ENCODE measurements at places on chromosomes 1 and 21.

GRCh38 chr1:35190784-35191183 lies 2.2 kb downstream of the SFPQ start:
- DNase-seq, result no peak

DNA sequence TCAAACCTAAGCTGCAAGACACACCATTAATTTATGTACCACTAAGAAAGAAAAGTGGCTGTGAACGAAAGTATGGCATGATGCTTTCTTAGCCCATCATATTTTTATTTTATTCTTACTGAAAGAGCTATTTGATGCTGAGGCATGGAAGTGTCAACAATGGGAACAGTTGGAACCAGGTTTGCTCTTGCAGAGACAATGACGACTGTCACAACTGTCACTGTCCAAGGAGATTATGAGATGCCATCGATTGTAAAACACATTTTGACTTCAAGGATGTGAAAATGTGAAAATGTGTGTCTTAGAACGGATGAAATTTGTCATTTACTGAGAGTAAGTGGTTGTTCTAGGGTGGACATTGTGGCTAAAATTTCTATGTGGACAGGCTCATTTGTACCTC lies 2.8 kb upstream of the ACTL8 start:
- no peak for DNase-seq

DNA sequence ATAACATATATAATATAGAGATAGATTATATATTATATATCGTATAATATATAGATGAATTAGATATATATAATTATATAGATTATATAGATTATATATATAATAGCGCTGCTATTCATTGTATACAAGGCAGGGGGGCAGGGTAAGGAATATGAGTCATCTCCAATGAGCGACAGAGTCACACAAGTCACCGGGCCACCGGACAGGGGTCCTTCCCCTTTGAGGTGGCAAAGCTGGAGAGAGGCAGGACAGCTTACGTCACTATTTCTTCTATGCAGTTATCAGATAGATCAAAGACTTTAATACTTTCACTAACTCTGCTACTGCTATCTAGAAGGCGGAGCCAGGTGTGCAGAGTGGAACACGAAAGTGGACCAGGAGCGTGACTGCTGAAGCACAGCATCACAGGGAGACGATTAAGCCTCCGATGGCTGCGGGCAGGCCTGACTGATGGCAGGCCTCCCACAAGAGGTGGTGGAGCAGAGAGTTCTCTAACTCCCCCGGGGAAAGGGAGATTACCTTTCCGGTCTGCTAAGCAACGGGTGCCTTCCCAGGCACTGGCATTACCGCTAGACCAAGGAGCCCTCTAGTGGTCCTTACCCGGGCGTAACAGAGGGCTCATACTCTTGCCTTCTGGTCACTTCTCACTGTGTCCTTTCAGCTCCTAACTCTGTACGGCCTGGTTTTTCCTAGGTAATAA lies 2154.7 kb downstream of the MRPL39 start:
- DNase-seq, result no peak

- no peak for DNase-seq
Measured at GRCh38 chr1:94281361-94282142, 44.2 kb upstream of the ARHGAP29 start.

- DNase-seq, result no peak
Measured at GRCh38 chr1:248852481-248853405, 6.1 kb downstream of the ZNF692 start.

DNA sequence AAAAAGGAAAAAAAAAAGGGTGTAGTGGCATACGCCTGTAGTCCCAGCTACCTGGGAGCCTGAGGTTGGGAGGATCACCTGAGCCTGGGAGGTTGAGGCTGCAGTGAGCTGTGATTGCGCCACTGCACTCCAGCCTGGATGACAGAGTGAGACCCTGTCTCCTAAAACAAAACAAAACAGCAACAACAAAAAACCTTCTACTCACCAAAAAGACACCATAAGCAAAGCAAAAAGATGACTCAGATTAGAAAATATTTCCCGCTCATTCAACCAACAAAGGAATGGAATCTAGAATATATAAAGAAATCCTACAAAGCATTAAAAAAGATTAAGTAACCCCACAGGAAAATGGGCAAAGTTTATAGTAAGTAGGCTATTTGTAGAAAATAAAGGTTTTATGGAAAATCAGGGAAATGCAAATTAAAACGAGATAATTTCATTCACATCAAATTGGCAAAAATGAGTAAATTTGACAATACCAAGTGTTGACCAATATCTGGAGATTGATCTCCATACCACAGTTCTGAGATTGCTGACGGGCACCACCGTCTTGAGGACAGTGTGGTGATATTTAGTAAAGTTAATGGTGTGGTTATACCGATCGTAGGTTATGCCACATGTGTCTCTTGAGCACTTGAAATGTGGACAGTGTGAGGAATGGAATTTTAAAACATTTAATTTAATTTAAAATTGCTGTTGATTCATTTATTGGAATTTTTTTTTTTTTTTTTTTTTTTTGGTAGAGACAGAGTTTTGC lies 54.0 kb downstream of the PIK3CD start:
- no peak for DNase-seq

GRCh38 chr1:204556458-204557052 lies 40.3 kb downstream of the MDM4 start:
- DNase-seq, result no peak

DNA sequence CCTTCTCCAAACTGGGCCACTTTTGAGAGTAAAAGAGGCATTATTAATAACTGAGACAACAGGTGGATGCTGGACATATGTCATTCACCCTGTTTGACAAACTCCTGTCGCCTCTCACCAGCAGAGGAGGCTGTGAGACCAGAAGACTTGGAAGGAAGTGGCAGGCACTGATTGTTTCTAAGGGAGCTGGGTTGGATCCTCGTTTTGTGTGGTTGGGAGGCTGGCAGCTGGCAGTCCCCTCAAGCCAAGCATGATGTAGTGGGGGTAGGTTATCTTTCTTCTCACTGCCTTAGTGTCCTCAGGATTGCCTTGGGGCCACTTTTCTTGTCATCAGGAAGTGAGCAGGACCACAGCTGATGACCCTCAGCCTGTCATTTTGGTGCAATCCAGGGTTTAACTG lies 86.5 kb upstream of the KCNJ15 start:
- DNase-seq, result no peak

DNA sequence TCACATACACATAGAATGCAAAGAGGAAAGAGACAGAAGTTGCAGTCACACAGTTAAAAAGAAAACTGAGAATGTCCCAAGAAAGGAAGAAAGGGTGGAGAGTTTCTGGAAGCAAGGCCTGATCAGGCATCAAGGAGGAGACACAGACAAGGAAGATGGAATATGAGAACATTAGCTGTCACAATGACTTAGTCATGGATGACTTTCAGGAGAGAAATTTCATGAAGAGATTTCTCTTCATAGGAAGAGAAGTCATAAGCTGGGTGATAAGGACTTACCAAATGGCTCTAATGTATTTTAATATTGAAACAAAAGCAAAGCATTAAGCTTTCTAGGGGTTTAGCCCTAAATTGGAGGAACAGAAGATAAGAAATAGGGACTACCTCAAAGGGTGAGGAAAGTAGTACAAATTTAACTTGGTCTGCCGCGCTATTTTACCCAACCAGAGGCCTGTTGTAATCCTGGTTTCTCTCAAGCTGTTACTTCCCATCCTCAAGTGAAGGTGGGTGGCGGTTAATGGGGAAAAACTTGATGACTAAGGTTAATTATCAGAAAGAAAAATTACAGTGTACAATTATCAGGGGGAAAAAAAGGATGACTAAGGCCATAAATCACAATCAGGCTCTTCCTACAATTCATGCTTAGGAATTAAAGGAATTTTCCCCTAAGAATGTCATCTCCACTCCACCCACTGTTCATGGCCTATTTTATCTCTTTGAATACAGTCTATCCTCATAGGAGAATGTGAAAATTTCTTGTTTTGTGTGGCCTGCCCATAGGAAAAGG lies 93.9 kb upstream of the ADGRL2 start:
- no peak for DNase-seq

DNA sequence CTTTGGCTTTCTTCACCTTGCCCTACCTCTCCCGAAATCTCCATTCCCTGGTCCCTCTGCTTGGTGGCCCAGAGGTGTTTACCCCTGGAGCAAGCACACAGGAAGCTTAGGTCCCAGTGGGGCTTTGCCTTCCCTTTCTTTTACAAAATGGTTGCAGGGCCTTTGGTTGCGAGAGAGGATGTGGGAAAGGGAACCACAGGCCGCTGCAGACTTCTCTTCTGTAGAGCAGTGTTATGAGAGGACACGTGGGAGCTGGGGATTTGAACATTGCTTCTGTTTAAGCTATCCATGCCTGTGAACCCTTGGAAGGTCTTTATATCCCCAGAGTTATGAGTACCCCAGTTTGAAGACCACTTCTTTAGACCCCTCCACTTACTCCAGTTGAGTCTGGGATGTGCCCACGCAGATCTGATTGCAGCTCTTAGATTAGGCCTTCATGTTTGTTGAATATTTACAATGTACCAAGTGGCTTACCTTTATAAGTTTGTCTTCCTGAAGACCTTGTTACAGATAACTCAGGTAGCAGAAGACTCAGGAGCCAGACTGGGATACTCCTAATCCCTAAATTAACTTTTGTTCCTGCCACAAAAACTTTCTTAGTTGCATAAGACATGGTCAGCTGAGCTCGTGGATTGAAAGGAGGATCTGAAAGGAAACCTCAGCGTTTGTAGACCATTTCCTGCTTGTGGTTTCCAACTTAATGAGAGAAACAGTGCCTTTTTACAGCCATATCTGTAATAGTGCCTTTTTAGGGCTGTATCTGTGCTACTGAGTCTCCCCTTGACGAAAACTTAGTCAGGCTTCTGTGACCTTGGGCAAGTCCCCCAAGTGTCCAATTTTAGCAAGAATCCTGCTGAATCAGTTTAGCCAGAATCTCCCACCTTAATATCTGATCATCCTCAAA lies 21.9 kb upstream of the IVNS1ABP start:
- DNase-seq, result no peak

GRCh38 chr1:72516264-72516663 lies 233.9 kb upstream of the NEGR1 start:
- DNase-seq, result no peak

DNA sequence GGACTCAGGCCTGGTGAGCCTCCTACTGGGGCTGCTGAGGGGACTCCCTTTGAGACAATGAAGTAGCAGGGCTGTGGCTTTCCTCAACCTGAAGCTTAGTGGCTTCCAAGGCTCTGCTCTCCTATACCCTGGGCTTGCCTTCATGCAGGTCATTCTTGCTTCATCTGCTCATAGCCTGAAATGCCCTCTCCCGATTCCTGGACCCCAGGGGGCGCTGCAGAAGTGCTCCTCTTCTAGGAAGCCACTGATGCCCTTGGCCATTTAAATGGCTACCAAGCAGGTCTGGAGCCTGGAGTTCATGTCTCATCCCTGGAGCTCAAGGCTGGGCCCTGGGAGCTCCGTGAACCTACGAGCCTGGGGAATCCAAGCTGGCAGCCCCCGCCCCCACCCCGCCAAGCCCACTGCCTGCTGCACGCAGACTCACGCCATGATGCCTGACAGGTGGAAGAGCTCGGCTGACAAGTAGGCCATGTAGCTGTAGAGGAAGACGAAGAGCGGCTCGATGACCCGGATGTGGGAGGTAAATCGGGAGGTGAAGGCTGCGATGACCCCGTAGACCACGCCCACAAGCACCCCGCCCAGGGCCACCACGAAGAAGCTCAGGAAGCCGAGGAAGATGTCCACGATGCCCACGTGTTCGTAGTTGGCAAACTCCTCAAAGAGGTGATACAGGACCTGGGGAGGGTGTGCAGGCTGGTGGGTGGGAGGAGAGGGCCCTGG lies 45.7 kb downstream of the SLC9A1 start:
- DNase-seq, result no peak

DNA sequence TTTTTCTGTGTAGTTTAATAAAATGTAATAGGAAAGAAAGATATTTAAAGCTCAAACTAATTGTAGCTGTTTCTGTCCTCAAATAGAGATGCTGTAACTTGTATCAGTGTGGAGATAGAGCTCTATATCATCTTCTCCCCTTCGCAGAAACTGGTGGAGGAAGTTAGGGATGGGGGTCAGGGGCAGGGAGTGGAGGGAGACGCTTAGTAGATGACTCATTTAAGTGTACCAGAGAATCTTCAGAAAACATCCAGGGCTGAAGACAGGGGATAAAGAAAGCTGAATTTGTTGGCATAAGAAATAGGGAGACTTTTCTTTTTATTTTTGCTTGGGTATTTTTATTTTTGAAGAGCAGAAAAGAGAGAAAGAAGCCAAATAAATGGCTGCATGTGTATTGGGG lies 282.6 kb upstream of the DPYD start:
- DNase-seq, result no peak

- DNase-seq, result no peak
Measured at GRCh38 chr1:44677201-44677766, 2.8 kb downstream of the ARMH1 start.

DNA sequence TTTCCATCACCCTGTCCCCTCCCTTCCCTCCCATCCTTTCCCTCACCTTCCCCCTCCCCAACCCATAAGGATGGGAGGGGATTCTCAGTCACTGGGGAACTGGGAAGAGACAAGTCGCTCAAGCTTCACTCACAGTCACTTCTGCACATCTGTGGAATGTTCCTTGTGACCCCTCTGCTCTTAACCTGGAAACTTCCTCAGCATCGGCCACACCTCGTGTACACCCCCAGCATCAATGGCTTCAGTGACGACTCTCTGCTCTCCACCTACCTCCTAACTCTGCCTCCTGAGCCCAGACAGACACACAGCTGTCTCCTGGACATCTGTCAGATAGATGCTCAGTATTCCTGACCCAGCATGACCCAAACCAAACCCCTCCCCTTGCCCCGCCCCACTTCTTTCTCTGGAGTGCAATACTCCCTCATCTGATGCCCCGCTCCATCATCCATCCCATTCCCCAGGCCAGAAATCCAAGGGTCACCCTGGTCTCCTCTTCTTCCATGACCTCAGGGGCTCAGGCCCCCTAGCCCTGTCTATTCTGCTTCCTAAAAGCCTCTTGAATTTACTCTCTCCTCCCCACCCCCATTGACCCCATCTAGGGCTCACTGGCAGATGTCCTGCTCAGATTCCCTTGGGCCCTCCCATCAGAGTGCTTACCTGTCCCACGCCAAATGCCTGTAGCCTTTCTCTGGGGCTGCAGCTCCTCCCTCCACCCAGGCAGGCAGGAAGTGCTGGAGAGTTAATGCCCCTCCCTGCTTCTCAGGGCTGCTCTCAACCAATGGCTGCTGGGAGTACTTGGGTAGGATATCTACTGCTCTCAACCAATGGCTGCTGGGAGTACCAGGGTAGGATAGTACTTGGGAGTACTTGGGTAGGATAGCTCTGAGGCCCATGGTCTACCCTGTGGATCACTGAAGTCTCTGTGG lies 83.1 kb upstream of the CSF3R start:
- no peak for DNase-seq

DNA sequence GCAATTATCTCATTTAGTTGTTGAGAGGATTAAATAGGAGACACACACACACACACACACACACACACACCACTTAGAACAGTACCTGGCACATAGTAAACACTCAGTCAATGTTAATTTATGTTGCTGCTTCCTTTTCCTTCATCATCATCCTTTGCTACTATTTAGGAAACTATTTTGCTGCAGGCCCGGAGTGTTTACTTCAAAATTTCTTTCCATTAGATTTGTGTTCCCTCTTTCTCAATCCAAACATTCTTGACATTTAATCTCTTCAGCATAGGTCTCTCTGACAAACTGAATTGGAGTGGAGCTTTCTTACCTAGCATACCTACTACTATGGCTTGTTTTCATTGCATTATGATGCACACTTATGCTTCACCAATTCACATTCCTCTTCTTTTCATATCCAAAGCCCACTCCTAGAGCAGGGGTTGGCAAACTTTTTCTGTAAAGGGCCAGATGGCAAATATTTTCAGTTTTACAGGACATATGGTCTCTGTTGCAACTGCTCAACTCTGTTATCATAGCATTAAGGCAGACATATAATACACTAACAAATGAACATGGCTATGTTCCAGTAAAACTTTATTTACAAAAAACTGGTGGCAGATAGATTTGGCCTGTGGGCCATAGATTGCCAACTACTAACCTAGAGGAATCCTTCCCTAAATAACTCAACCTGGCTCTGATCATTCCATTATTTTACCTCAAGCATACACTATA lies 49.5 kb downstream of the SCMH1 start:
- DNase-seq, result no peak

Data from T-helper 2 cell (primary cell).